Gastroesophageal sphincter (tissue), 4 donors: ENCODE measurements at places on chromosomes 1 and 21. TPM values are rescaled to one million over a fixed set of nuclear protein-coding genes. Genes with fewer than 3 reads are reported as not detected.

IRF2BP2 gene
- 70.1 TPM for total RNA-seq

ITLN2 gene
- not detected for total RNA-seq

KLHDC9 gene
- 7.1 TPM for total RNA-seq

KRTAP11-1 gene
- not detected for total RNA-seq

C1orf74 gene
- total RNA-seq = 1.3 TPM

ST6GALNAC3 gene
- total RNA-seq = 2.8 TPM

HS2ST1 gene
- 17.0 TPM for total RNA-seq

PRRC2C gene
- 52.0 TPM for total RNA-seq

HFM1 gene
- total RNA-seq = 3.2 TPM

PRAMEF33 gene
- total RNA-seq = not detected

TAF5L gene
- 30.4 TPM for total RNA-seq

LDLRAP1 gene
- total RNA-seq = 13.6 TPM

ANKRD45 gene
- 4.7 TPM for total RNA-seq

OR2T29 gene
- not detected for total RNA-seq

HHIPL2 gene
- total RNA-seq = not detected

CNKSR1 gene
- total RNA-seq = 1.1 TPM

ALDH4A1 gene
- 24.8 TPM for total RNA-seq

METTL18 gene
- total RNA-seq = 3.9 TPM

LIN28A gene
- not detected for total RNA-seq

LHX8 gene
- total RNA-seq = not detected

ZNF697 gene
- total RNA-seq = 4.4 TPM

AZIN2 gene
- 0.31 TPM for total RNA-seq

PODN gene
- 125 TPM for total RNA-seq

C1orf56 gene
- 5.5 TPM for total RNA-seq

SPTA1 gene
- not detected for total RNA-seq
